Activated gamma-delta T cell treated with Interleukin-2 at 50 U/mL for 16 hours (primary cell): ENCODE measurements at places on chromosomes 2 and 18.

DNA sequence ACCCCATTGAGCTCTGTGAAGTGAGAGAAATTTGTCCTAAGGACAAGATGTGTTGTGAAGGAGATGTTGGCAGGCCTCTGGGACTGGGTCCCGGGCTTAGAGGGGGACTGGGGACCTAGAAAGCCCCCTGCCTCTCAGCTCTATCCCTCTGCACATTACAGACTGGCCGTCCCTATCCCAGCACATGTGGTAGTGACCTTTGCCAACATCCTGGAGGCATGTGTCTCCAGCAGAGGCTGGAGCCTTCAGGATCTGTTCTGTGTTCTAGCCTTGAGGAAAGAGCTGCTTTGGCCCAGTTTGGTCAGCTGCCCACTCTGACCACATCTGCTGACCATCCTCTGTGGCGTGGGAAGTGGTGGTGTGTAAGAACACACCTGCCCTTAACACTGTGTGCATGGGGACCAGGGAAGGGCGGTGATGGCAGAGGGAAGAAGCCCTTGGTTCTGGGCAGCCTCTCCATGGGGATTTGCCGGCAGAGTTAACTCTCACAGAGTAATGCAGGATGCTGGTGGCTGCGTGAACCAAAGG, 33.4 kb downstream of the NCK2 start:
- DNase-seq: no peak

GRCh38 chr2:170113168-170113894, 64.6 kb upstream of the MYO3B start:
- no peak for DNase-seq

DNA sequence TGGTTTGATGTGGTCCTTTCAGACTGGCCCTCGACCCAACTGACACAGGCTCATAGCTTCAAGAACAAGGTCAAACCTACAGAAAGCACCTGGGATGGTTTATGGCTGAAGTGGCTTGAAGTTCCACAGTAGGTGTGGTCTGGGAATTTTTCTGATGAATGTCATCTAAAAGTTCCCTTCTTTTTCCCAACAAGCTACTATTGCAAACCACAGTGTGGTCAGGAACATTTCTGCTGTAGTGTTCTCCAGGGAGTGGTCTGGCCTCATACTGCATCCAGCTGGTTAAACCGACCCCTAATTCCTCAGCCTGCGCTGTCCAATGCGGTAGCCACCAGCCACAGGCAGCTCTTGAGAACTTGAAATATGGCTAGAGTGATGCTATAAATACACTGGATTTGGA, 92.7 kb downstream of the FAM124B start:
- no peak for DNase-seq

GRCh38 chr2:227370791-227371312, 8.3 kb downstream of the TM4SF20 start:
- no peak for DNase-seq

- no peak for DNase-seq
Measured at GRCh38 chr2:119225105-119225865, 1.7 kb downstream of the STEAP3 start.

GRCh38 chr18:27298214-27298804, 113.2 kb upstream of the CHST9 start:
- no peak for DNase-seq

GRCh38 chr2:9760069-9760901, 83.0 kb upstream of the TAF1B start:
- no peak for DNase-seq

DNA sequence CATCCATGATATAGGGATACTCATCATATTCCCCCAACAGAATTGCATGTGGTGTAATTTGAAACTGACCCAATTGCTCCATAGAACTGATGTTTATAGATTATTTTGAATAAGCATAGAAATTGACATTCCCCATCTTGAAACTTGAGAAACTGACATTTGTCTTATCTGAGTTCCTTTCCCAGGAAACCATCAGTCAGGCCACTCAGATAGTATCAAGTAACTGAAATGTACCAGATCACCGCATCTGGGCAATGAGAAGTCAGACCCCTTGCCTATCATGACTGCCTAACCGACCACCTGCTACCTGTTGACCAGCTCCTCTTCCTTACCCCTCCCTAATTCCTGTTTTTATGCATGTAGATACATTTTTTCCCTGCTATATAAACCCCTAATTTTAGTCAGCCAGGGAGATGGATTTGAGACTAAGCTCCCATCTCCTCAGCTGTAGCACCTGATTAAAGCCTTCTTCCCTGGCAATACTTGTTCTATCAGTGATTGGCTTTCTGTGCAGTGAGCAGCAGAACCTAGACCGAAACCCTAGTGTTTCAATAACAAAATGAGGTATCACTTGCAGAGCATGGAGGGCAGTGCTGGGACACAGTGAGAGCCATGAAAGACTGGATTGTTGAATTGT, 274.5 kb downstream of the LPIN1 start:
- DNase-seq: no peak

DNA sequence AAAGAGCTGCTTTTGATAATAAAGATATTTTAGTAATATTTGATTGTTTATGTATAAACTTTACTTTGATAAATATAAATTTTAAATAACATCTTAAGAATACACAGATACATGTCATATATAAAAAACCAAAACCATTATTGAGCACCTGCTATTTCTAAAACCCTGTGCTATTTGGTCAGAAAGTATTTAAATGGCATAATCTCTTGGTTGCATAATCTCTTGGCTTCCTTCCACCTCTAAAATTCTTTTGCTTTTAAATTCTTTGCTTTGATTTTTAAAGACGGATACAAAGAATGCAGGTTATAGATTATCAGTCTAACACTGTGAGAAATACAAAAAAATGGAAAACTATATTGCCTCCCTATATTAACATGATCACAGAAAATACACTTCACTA, 36.9 kb downstream of the ACMSD start:
- DNase-seq: no peak
